Colonic mucosa (tissue), 4 donors: ENCODE measurements at places on chromosomes 7 and 10. TPM values are rescaled to one million over a fixed set of nuclear protein-coding genes. Genes with fewer than 3 reads are reported as not detected.
A peak's percentile ranks its signal among the peaks of the same experiment; 100 is the strongest.

Gene NEUROD6
- total RNA-seq = not detected

Gene CFTR
- 121 TPM for total RNA-seq

Gene GPR15LG
- total RNA-seq = 560 TPM

DNA sequence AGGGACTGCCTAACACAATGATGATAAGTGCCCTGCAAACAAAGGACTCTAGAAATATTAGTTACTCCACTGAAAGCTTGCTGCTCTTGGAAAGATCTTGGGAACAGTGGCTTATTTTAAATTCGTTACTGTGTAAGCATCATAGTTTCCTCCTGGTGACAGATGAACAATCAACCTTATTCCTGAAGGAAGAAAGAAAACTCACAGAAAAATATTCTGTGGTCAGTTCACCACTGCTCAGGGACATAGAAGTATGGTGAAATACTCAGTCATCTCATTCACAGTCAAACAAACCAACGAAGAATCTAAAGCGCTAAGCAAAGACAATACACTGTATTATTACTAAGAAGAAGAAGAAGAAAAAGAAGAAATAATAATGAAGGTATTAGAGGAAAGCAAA lies 27.8 kb downstream of the MKX start:
- no peak for DNase-seq

DNA sequence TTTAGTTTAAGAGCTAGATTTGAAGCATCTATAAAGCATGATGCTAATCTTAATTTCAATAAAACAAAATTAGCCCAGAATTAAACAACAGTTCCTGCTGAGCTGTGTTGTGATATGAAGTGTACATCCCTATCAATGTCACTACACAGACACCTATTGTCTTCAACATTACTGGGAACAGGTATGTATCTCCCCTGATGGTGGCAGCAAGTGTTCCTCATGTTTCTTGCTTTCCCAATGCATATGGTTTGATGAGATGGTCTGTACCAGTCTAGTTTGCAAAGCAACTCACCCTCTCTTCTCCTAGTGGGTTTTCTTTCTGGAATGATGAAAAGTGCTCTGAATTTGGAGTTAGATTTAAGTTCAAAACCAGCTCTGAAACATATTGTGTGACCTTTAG lies 38.1 kb downstream of the TSPAN12 start:
- no peak for DNase-seq

- DNase-seq = no peak
Observed at GRCh38 chr7:132451161-132451560, 125.1 kb downstream of the PLXNA4 start.

GRCh38 chr7:34015651-34016050 lies 110.3 kb downstream of the BMPER start:
- DNase-seq = no peak

GRCh38 chr10:70510904-70511303 lies 32.3 kb downstream of the PALD1 start:
- DNase-seq = no peak

DNA sequence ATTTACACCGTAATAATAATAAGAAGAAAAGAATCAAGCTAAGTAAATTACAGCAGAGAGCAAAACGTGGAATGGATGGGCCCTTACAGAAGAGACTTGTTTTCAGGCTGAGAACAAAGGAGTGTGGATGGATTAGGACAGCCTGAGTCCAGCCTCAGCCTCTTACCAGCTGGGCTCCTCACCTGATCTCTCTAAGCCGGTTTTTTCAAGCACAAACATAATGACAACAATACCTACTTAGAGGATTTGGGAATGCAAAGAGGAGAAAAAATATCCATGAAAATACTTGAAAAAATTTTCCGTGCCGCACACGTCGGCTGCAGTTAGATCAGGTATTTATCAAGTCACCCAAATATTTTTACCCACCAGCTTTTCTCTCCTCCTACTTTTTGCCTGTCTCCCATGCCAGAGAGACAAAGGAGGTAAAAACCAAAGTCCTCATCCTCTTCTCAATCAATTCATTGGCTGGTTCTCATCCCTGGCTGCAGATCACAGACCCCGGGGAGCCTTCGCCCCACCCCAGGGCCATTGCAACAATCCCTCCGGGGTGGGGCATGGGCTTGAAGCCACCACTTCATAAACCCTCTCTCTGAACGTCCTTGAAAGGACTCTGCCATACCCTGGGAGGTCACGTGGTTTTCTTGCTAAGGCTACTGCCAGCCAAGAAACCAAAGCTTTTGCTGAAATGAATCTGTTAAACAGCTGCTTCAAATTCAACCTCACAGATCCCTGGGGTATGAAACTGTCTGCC lies 29.7 kb upstream of the GTF2I start:
- DNase-seq = peak; percentile 57

- DNase-seq = no peak
Observed at GRCh38 chr10:90917968-90918318, 2.9 kb downstream of the ANKRD1 start.

- DNase-seq = no peak
Observed at GRCh38 chr7:32326078-32326477, 164.1 kb downstream of the LSM5 start.

- DNase-seq = no peak
Observed at GRCh38 chr7:24301703-24302102, 17.7 kb downstream of the NPY start.

- no peak for DNase-seq
Observed at GRCh38 chr7:148696787-148697186, 1.9 kb upstream of the CUL1 start.

GRCh38 chr10:31554556-31554955 lies 235.5 kb downstream of the ZEB1 start:
- DNase-seq = no peak

DNA sequence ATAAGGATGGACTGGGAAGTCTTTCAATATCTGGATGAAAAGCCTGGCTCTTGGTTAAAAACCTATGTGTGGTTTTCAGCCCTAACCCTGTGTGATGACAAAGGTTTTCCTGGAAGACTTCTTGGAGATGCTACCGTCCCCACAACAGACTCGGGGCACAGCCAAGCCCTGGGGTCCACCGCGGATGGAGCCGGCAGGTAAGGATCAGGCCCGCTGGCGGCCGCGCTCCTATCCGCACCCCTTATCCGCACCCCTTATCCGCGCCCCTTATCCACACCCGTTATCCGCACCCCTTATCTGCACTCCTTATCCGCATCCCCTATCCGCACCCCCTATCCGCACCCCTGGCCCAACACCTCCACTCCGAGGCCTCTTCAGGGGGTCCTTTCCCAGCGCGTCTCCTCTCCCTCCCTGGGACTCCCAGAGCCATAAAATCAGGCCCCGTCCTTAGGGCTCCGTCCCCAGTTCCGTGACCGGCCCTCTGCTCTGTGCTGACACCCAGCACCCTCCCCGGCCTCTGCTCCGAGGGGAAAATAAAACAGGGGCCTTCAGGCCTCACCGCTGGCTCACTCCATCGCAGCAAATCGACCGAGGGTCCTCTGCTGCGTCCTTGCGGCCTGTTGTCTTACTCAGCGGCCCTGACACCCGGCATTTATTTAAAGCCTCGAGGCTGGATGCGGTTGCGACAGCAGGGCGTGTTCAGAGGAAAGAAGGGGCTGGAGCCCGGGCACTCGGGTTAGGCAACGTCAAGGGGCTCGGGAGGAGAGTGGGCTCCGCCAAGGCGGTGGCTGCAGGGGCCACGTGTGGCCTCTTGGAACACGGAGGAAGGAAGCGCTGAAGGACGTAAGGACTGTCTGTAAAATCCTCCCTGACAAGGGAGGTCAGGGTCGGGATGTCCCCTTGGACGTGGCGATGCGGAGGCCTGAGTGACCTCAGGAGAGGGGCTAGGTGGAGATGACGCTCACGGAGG lies 215.1 kb upstream of the ADARB2 start:
- no peak for DNase-seq
